ENCODE measurements at places on chromosomes 2 and 18. TPM values are rescaled to one million over a fixed set of nuclear protein-coding genes. Genes with fewer than 3 reads are reported as not detected.

The OTOF gene
- 0.87 TPM for total RNA-seq

The IL1F10 gene
- total RNA-seq: not detected

DNA sequence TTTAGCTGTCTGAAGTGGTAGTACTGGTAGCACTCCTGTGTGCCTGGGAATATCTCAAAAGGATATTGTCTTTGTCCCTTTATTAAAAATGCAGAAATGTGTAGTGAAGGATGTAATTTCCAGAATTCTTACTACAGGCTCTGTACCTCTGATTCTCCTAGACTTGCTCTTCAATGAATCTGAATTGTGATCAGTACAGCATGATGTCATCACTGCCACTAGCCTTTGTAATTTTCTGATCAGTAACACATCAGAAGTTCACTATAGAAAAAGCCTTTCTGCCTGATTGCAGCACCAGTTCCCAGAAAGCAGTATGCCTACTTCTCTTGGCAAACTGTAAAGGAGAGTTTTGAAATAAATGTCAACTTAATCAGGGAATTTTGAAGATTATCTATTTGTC lies 29.2 kb upstream of the OTOF start:
- no peak for DNase-seq

DNA sequence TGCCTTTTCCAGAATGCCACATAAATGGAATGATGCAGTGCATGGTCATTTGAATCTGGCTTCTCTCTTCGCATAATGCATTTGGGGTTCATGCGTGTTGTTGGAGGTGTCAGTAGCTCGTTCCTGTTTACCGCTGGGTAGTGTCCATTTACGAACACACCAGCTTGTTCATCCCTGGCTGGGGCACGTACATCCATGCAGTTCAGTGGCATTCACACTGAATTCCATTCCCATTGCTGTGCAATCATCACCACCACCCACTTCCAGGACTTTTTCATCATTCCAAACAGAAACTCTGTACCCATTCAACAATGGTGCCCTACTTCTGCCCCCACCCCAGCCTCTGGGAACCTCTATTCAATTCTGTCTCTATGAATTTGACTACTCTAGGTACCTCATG lies 14.7 kb upstream of the CIDEA start:
- no peak for DNase-seq

The GATA6 gene
- not detected for total RNA-seq

The NPC1 gene
- total RNA-seq: 45.8 TPM

- DNase-seq: no peak
Observed at GRCh38 chr2:9095690-9096089, 92.2 kb upstream of the MBOAT2 start.

DNA sequence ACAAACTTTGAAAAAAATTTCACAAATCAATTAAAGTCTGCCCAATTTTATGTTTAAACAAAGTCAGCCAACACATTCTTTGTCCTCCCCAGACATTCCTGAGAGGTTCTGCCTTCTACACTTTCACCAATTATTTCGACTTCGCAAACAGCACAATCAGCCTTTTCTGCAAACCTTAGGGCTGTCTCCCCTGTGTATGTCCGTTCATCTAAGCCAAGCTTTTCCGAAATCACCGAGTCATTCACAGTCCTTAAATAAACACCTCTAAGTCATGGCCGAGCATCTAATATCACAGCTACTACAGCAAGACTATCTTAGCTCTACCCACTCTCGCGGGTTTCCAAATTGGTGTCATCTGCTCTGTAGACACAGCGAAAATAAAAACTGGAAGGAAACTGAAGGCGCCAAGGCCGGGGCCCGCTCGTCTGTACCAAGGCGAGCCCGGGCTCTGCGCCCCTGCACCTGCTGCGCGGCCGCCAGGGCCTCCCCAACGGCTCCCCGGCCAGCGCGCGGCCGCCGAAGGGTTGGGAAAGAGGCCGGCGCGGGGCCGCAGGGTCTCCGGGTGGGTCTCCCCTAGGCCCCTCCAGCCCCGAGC lies 730 bp downstream of the ODC1 start:
- no peak for DNase-seq

DNA sequence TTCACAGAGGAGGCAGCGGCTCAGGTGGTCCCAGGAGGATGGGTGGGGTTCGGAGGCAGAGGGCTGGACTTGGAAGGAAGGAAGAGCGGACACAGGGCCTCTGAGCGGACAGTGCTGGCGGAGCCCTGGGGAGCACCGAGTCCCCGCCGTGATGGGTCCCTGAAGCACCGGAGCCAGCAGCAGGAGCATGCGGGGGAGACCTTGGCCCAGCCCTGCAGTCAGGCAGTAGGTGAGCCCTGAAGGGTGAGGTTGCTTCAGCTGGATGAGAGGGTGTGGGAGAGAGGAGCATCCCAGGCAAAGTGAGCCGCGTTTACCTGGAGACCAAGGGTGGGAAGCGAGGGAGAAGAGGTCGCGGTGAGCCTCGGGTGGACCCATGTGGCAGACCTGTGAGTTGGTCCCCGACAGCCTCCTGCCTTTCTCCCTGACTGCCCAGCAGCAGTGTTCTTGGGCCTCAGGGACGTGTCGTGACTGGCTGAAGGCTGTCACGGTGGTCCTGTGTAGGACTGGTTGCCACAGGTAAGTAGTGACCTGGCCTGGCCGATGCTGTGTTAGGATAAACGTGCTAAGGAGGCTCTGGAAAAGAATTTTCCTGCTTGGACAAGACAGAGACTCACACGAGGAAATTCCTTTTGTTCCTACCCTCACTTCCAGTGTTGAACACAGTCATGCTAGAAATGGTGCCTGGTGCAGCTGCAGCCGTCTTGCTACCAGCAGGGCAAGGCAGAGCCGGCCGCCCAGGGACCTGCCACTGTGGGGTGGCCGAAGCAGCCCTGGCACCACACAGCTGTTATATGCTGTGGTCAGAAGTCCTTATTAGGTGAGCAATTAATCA lies 73.0 kb downstream of the RRM2 start:
- no peak for DNase-seq

- no peak for DNase-seq
Observed at GRCh38 chr2:167945660-167946368, 301.6 kb downstream of the STK39 start.

DNA sequence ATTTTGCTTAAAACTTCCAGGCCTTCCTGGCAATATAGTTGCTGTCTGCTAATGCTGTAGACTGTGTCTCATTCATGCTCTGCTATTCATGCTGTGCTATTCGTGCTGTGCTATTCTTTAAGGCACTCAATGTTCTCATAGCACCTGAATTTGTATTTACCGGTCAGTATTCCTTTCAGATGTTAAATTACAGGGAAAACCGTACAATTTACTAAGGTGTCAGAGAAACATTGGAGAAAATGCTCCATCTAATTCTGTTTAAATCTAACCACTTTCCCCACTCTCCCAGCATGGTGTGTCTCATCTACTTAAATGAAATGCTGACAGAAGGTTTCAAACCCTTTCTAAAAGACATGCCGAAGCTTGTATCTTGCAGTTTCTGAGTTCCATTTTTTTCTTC lies 25.0 kb downstream of the FAM171B start:
- no peak for DNase-seq

The CCDC150 gene
- total RNA-seq: 0.47 TPM

- DNase-seq: no peak
Observed at GRCh38 chr2:33521791-33522281, 45.4 kb downstream of the RASGRP3 start.

The CCDC178 gene
- not detected for total RNA-seq

The TLX2 gene
- total RNA-seq: 1.5 TPM

- DNase-seq: no peak
Observed at GRCh38 chr2:101464841-101465240, 10.1 kb downstream of the RFX8 start.

DNA sequence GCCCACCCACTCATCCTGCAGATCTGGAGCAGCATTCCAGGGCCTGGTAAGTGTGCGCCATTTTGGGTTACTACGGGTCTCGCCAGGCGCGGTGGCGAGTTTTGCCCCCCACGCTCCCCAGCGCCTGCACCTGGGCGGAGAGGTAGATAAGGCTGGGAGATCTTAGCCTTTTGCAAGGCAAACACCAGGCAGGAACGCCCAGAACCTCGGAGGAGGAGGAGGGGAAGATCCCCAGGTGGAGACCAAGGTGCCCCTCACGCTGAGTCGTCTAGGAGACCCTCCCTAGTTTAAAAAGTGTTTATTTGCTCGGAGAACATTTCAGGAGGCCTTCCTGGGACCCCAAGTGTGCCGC lies 365 bp upstream of the RAMP1 start:
- no peak for DNase-seq

GRCh38 chr2:117661619-117662018 lies 152.9 kb upstream of the DDX18 start:
- no peak for DNase-seq

DNA sequence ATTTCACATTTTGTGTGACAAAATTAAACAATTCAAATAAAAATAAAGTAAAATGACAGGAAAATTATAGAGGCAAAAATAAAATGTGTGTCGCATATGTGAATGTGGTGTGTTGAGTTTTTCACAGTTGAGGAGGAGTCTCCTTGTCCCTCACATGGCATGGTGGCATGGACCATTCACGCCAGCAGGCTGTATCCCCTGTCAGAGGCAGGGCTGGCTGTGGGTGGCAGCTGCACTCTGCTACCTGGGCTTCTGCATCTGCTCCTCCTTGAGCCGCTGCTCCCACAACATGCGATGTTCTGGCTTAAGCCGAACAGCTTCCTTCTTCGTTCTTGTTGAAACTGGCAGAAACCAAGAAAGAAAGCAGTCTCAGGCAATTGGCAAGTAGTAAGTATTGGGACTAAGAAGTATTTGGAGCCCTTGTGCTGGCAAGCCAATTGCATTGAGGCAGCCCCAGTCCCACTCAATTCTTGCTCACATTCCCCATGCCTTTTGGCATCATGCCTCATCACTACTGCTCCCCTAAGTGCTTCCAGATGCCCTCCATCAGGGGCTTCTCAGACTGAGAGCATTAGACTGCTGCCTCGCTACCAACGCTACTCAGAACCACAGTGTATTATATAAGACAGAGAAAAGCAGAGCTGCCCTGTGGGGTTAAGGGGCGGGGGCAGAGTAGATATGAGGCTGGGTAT lies 177.9 kb upstream of the NABP1 start:
- no peak for DNase-seq

The SH3RF3 gene
- 0.27 TPM for total RNA-seq
